ENCODE measurements at places on chromosomes 6 and 20.

DNA sequence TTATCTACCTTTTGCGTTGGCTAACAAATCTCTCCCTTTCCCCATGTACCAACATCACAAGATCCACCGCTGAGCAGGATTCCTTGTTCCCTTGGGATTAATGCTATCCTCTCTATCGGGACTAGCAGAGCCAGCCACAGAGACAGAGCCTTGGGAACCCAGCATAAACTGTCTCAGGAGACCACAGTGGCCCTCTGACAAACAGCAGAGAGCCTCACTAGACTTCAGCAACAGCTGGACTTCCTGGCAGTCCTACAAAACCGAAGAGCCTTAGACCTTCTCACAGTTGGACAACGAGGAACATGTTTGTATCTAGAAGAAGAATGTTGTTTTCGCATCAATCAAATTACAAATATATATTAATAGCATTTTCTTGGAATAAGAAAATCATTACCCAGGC, 39.6 kb upstream of the POU5F1 start:
- no peak for DNase-seq

GRCh38 chr6:140909625-140910024, 1223.1 kb upstream of the GJE1 start:
- no peak for DNase-seq

GRCh38 chr6:110430236-110430635, 14.9 kb upstream of the DDO start:
- no peak for DNase-seq

GRCh38 chr6:15090745-15091384, 155.0 kb upstream of the JARID2 start:
- no peak for DNase-seq

- DNase-seq, result no peak
Measured at GRCh38 chr6:29927275-29927569, 15.1 kb upstream of the HLA-A start.

GRCh38 chr6:34697544-34697836, 923 bp upstream of the ILRUN start:
- no peak for DNase-seq

Measured in T-helper 2 cell (primary cell).